ENCODE measurements at places on chromosomes 2 and 18.

DNA sequence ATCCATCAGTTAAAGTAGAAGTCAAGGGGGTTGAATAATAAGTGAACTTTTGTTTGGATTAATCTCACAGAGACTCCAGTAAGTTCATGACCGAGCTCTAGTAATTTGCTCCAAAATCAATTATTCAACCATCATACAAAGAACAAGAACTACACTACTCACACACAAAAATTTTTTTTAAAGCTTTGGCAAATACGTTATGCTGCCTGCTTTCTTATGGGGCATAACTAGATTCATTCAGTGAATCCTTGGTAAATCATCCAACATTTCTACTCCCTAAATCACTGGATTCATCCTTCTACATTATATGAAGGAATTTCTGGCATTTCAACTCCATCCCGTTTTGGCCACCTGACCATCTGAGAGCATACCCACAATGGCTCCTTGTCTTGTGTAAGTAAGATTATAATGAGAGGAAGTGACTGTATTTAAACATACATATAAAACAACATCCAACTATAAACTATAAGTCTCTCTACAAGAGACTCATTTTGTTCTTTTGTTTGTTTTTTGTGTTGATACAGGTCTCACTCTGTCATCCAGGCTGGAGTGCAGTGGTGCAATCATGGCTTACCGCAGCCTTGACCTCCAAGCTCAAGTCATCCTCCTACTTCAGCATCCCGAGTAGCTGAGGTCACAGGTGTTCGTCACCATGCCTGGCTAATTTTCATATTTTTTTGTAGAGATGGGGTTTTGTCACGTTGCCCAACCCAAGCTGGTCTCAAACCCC lies 144.2 kb upstream of the LRRTM4 start:
- no peak for DNase-seq

GRCh38 chr2:161243312-161243711 lies 64.9 kb upstream of the PSMD14 start:
- no peak for DNase-seq

DNA sequence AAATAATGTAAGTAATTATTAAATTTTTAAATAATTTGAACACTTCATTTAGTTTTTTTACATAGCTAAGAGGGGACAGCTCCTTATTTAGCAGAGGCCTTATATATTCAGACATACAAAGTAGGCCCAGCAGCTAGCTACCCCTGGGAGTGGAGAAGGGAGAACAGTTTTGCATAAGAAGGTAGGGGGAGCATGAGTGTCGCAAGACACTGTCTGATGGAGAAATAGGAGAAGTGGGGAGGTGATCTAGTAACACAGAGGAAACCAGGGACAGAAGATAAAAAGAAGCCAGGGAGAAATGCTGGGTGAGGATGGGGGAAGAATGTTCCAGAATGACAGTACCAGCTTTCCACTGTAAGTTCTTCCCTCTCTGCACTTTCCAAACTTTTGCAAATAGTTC lies 16.0 kb upstream of the RGPD4 start:
- DNase-seq: no peak

DNA sequence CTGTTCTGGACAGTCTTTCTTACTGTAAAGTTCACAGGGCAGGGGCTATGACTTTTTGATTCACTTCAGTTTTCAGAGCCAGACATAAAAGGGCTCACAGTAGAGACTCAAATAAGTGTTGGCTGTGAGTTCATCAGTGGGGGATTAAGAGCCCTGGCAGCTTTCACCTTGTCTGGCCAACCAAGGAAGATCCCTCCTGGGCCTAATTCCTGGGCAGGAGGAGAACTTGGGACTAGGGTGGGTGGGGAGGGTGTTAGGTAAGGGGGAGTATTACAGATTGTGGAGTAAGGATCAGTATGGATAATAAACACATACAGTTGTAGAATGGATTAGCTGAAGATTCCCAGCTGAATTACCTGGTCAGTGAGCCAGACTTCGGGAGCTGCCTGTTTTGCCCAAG lies 904 bp upstream of the SFXN5 start:
- no peak for DNase-seq

DNA sequence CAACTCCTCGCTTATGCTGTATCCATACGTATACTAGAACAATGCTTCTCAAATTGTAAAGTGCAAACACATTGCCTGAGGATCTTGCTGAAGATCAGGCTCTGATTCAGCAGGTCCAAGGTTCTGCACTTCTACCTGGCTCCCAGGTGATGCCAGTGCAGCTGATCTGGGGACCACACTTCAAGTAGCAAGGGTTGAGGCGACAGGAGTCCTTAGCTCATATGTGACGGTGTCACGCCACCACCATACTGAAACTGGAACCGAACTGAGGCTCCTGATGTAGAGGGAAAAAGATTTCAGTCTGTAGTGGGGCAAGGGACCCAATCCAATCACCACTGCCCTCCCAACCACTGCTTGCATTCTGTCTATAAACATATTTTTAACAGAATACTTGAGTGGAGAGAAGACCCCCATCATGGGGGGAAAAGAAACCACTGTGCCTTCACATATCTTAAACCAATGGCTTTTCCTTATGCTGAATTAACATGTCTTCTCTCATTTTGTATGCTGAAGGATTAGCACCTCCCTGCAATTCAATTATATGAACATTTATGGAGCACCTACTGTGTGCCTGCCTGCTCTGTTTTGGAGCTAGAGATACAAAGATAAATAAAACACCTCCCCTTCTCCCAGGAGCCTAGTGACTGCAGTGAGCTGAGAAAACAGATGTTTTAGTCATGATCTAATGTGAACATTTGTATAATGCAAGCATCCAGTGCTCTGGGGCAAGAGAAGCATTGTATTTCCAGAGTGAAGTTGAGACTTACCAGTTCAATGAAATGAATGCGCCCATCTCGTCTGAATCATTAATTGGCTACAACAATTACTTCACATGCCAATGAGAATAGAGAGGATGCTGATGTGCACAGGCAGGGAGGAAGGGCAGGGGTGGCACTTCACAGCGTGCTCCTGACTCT lies 6.6 kb upstream of the ASAP2 start:
- DNase-seq: no peak

- DNase-seq: no peak
Measured at GRCh38 chr2:43018179-43019024, 208.0 kb downstream of the ZFP36L2 start.

- DNase-seq: no peak
Measured at GRCh38 chr18:32110005-32110404, 18.3 kb downstream of the RNF138 start.

GRCh38 chr2:12718015-12718671 lies 1.4 kb downstream of the TRIB2 start:
- peak; percentile 2 for DNase-seq

GRCh38 chr2:9087121-9087681 lies 83.7 kb upstream of the MBOAT2 start:
- no peak for DNase-seq

DNA sequence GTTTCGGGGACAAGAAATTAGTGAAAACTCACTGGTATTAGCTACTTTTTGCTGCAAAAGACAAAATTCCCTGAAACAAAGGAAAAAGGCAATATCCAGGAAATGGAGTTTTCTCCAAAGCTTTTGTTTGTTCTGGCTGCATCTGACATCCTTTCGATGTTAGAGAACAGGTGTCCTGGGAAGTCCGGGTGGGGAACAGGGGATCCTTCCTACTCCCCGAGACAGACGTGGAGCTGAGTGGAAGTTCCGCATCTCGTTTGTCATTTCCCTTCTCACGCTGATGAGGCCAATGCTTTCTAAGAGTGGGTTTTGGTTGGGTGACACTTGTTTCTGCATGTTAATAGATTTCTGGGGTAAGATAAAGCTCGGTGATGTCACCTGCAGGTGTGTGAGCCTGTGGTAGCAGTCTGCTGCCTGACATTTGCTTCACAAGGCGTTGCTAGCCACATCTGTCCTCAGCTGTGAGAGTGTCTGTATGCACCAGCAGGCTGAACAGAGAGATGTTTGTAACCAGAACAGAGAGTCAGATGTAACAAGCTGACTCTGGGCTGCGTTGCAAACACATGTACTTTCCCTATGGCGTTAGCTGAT lies 125.9 kb downstream of the ACOXL start:
- peak; percentile 27 for DNase-seq

- DNase-seq: no peak
Measured at GRCh38 chr2:235793163-235793752, 299.4 kb downstream of the AGAP1 start.

DNA sequence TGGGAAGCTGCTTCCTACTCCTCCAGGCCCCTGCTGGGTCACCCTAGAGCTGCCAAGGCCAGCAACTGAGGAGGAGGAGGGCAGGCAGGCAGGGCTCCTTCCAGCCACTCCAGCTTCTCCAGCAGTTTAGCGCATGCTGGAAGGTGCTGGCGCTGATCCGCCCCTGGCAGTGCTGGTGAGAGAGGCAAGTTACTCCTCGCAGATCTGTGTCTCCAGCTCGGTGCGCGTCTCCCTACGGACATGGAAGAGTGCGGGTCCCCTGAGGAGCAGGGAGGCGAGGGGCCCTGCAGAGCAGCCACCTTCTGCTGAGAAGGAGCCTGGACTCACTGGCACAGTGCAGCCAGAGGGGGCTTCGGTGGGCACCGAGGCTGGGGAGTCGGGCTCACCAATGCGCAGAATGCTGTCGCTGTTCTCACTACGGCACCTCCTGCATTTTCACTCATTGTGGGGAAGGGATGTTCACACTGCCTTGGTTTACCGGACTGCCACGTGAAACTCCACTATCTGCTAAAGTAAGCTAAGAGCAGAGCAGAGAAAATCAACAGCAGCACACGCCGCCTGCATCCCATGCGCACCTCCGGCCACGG lies 206.0 kb downstream of the HDAC4 start:
- no peak for DNase-seq

- DNase-seq: no peak
Measured at GRCh38 chr18:8996771-8997432, 105.6 kb upstream of the NDUFV2 start.

DNA sequence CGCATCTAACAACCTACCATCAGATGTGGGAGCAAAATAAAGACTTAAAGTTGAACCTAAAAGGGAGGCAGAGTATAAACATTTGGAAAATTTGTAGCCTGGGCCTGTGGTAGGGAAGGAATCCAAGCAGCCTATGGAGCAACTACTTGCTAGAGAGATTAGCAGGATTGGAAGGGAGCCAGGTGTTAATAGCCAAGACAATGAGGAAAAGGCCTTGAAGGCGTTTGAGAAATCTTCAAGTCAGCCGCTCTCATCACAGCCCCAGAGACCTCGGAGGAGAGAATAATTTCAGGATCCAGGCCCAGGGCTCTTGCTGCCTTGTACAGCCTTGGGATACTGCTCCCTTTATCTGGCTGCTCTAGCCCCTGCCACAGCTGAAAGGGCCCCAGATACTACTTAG lies 219.7 kb downstream of the THSD7B start:
- DNase-seq: no peak

GRCh38 chr2:151363709-151364108 lies 6.3 kb downstream of the TNFAIP6 start:
- DNase-seq: no peak

- DNase-seq: no peak
Measured at GRCh38 chr2:236554629-236555282, 14.9 kb upstream of the ACKR3 start.
